ENCODE measurements at places on chromosomes 2 and 18.

DNA sequence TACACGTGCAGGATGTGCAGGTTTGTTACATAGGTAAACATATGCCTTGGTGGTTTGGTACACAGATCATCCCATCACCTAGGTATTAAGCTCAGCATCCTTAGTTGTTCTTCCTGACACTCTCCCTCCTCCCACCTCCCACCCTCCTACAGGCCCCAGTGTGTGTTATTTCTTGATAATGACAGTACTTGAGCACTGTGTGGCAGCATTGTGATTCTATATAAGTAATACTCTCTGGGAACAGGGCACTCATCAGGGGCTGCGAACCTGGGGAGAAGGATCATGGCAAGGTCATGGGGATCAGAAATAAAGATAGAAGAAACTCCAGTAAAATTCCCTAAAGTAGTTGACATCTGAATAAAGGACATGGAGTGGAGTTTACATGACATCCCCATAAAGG lies 1256.2 kb upstream of the CRIM1 start:
- no peak for DNase-seq

GRCh38 chr18:23099621-23100020 lies 35.7 kb upstream of the CABLES1 start:
- no peak for DNase-seq

DNA sequence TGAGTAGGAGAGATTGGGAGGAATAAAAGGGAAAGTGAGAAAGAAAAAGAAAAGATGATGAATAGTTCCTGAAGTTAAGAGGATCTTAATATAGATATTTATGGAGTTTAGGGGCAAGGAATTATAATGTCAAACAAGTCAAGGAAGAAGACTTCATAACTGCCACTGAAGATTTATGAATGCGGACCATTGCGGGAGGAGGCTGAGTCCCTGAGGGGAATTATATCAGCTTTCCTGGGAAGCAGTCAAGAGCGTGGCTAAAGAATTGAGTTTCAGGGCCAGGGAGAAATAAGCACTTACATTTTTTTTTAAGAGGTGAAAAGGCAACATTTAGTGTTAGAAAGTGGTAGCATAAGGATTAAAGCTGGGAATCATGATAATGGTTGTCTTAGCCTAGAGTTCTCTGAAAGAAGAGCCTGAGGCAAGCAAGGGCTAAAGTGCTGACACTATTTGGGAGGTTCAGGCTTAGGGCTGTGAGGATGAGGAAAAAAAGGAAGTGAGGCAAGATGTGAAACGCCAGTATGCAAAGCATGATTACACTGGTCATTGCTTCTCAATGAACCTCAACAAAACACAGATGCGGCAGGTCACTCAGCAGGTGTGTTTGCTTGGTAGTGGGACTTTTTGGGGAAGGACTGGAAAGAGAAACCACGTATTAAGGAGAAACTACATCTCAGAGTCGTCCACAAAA lies 217.1 kb downstream of the SLC4A3 start:
- DNase-seq, result no peak

GRCh38 chr18:48563027-48563426 lies 24.2 kb downstream of the CTIF start:
- DNase-seq, result peak; percentile 41

- DNase-seq, result no peak
These were observed 239.4 kb downstream of the KLHL29 start for GRCh38 chr2:23624378-23624777.

DNA sequence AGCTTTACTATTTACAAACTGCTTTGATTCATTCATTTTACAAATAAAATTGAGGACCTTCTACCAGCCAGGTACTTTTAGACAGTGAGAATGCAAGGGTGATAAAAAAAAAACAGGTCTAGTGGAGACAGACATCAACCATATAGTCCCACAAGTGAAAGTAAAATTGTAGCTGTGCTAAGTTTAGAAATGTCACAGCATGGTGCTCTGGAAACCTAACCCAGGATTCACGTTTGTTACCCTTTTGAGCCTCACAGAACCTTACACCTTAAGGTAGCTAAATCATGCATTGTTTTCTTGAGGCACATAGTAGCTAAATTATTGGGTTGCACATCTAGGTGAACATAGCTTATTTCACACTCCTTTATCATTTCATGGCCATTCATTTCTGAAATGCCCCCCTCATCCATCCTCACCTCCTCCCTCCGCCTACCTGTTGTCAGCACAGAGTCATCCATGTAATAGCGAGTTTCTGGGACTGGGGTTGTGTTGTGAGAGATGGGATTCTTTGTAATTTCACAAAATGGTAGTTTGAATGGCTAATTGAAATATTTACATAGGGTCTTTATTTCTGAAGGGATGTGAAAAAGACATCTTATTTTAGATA lies 7.1 kb downstream of the MTA3 start:
- DNase-seq, result no peak

DNA sequence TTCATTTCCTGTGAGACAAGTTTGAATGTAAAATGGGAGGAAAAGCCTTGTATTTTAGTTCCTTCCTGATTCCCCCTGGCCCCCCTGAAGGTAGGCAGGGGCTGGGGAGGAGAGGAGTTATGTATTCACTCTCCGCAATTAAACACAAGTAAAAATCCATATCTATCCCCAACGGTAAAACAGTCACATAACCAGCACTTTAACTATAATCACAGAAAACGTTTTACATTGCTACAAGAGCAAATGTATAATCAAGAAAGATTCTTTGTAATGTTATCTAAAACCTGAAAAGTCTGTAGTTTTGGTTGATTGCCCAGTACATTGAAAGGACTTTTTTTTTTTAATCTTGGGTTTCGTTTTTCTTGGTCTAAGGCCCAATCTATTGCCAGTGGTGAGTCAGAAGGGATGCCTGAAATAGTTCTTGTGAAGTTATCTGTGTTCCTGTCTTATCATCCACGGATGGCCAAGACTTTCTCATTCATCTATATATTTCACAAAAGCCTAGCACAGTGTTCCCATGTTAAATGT lies 34.5 kb upstream of the CCNYL1 start:
- DNase-seq, result peak; percentile 72

GRCh38 chr2:118843483-118844132 lies 3.8 kb downstream of the EN1 start:
- DNase-seq, result no peak

GRCh38 chr2:152557273-152557888 lies 159.9 kb downstream of the PRPF40A start:
- DNase-seq, result no peak

DNA sequence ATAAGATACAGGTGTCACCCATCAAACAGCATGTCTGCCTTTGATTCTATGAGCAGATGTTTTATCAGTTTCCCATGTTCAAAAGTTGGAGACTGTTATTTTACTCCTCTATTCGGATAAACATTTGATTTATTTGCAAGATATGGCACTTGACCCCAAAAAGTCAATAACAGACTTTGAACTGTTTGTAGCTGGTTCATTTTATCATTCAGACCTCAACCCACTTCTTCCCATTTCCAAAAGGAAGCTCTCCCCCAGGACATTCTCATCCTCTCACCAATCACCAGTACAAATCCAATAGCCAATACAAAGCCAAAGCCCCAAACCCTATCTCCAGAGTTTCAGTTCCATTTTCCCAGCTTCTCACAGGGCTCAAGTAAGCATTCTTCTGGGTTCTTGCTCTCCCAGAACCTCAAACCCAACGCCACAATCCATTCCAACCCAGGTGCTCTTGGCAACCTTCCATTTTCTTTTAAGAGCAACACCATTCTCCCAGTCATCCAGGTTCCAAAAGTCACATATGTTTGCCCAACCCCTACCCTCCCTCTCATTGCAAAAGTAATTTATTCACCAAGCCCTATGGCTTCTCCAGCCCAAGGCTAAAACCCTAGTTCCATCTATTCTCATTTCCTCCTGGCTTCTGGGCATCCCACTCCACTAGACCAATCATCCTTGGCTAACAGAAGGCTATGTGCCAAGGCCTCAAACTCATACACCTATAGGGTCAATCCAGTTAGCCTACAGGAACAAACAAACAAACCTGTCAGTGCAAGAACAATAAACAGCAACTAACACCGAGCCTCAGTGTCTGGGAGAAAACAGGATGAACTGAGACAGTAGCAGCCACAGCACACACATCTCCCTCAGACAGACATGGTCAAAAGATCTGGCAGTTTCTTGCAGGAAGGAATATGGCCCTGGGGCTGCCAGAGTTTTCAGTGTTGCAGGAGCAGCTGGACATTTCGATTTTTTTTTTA lies 9.2 kb downstream of the ACVR1 start:
- no peak for DNase-seq

DNA sequence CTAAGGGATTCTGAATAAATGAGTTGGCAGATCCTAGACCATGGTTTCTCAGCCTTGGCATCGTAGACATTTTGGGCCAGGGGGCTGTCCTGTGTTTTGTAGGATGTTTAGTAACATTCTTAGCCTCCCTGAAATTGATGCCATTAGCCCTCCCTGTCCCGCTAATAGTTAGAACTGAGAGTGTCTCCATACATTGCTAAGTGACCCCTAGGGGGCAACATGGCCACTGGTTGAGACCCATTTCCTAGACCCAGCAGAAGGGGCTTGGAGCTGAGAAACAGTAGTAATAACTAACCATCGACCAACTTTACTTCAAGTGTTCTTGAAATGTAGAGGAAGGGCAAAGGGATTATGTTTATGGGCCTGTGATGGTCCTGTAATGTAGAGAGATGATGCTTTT lies 40.8 kb downstream of the KCMF1 start:
- DNase-seq, result no peak

GRCh38 chr18:7576685-7577084 lies 9.6 kb downstream of the PTPRM start:
- DNase-seq, result no peak

DNA sequence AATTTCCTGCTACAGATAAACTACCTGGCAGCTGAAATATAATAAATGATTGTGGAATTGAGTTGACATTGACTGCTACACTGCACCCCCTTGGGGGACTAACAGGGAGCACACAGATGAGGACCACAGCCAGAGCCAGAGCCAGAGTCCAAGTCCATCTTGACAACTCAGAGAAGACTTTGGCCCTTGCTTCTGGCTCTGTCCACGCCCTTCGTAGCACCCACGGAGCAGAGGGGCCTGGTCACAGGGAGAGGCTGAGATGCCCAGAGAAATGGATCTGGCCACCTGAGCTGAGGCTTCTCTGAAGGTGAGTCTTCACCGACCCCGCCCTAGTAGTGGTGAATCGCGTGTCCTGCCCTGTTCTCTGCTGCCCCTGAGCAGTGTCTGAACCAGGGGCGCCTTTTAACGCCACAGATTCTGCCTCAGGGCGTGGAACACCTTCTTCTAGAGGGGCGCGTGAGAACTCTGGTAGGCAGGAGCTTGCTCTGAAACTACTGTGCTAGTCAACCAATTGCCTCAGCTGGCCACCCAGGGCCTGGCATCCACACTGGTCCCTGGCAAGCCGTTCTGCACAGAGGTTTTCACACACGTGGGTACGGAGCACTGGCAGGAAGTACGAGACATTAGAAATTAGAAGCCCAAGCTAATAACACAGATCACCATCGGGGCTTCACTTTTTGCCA lies 35.7 kb upstream of the MAT2A start:
- DNase-seq, result no peak

DNA sequence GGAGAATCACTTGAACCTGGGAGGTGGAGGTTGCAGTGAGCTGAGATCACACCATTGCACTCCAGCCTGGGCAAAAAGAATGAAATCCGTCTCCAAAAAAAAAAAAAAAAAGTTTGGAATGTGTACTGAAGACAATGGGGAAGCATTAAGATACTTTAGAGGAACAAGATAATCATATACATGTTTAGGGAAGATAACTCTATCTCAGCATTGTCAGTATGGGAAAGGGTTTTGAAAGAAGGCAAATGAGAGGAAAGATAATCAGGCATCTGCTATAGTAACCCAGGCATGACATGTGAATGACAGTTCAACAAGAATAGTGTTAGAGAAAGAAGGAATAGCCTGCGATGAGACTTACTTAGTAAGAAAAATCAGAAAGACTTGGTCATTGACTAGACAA lies 112.0 kb downstream of the ATAD2B start:
- no peak for DNase-seq

DNA sequence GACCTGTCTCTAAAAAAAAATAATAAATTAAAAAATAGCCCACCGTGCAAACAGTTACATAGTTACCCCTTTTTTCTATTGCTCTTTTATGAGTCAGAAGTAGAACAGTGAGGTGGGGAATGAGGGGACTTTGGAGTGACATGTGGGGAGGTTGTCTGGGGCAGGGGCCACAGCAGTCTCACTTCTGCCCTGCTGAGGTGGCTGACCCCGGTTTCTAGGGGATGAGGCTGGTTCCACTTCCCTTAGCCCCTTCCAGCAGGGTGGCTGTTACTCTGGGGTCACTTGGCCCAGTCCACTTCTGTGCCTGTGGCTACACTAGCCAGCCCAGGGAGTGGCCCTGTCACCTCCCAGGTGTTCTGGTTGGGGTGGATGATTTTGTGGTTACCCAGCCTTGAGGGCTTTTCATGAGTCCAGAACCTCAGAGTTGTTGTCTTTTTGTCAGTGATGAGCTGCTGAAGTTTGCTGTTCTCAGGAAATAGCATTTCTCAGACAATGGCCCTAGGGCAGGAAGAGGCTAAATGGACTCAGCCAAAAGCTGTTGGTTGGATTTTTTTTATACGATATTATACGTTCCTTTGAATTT lies 28.0 kb upstream of the SCLY start:
- DNase-seq, result no peak

DNA sequence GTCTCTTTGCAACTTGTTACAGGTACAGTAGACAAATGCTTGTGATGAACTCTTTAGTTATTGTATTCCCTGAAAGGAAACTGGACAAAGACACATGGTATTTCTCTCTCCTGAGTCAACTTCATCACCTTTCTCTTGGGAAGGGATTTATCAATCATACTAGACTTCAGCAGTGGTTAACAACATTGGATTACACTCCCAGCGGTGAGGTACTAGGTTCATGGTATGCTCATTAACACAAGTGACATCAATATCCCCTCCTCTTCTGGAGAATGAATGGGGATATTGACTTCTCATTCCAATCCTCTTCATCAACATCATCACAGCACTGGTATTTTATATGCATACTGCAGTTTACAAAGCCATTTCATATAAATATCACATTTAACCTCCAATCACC lies 574.6 kb downstream of the ERBB4 start:
- DNase-seq, result no peak

GRCh38 chr2:174680221-174680620 lies 82.6 kb upstream of the WIPF1 start:
- no peak for DNase-seq

- no peak for DNase-seq
These were observed 261.3 kb downstream of the MBD5 start for GRCh38 chr2:148282201-148282600.

DNA sequence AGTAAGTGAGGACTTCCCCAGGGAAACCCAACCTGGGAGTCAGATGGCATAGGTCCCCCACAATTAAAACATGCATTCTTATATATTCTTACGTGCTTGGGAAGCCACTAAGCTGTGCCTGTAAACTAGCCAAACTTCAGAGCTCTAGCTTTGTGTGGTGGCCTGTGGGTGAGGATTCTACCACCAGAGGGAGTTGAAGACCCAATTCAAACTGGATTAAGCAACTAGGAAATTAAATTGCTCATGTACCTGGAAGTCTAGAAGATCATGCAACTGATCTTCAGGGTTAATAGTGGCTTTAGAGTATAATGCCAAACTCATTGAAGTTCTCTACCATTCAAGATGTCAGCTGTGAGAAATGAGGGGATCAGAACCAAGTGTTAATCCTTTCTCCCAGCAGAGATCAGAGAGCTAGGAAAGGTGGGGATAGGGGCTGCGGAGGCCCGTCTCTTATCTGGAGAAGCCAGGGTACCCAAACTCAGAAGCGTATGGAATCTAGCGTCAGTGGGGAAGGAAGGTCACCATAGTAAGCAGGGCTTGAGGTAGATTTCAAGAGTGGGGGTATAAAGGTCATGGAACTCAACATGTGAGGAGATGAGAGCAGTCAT lies 53.2 kb upstream of the CCDC85A start:
- peak; percentile 4 for DNase-seq

Data from HS-27A (cell line).